Activated B cell treated with CpG ODN at 0.5 μM for 24 hours (primary cell): ENCODE measurements at places on chromosomes 7 and 10.

- H3K27me3 ChIP-seq: no peaks in the 10 kb centered on the region
- no peak overlapping the region for H3K4me3 ChIP-seq
- H3K36me3 ChIP-seq: no peaks in the 10 kb centered on the region
- no peaks in the 10 kb centered on the region for H3K4me1 ChIP-seq
- no peak overlapping the region for H3K27ac ChIP-seq
- DNase-seq: no peak
Observed at GRCh38 chr7:55043691-55044370, 25.0 kb downstream of the EGFR start.

DNA sequence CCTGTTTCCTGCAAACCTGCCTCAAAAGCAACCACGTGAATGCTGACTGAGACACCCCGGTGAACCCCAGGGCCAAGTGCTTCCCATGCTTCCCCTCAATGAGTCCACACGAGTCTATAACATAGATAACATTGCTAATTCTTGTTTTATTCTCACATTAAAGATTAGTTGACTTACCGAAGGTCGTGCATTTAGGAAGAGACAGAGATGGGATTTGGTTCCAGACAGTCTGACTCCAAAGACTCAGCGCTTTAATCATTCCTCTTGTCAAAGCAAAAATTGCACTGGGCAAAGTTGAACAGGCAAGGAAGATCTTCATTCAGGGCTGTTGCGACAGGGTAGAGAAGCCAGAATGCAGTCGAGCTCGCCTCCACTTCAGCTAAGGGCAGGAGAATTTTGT lies 435.6 kb upstream of the C7orf33 start:
- H3K36me3 ChIP-seq: no peaks in the 10 kb centered on the region
- H3K27me3 ChIP-seq: peaks cover 1% of the 10 kb centered on the region
- H3K4me1 ChIP-seq: no peaks in the 10 kb centered on the region
- H3K4me3 ChIP-seq: no peak overlapping the region

GRCh38 chr10:32226624-32227023 lies 120.3 kb downstream of the EPC1 start:
- H3K36me3 ChIP-seq: no peaks in the 10 kb centered on the region
- DNase-seq: no peak
- H3K4me3 ChIP-seq: no peak overlapping the region
- no peak overlapping the region for H3K27ac ChIP-seq

DNA sequence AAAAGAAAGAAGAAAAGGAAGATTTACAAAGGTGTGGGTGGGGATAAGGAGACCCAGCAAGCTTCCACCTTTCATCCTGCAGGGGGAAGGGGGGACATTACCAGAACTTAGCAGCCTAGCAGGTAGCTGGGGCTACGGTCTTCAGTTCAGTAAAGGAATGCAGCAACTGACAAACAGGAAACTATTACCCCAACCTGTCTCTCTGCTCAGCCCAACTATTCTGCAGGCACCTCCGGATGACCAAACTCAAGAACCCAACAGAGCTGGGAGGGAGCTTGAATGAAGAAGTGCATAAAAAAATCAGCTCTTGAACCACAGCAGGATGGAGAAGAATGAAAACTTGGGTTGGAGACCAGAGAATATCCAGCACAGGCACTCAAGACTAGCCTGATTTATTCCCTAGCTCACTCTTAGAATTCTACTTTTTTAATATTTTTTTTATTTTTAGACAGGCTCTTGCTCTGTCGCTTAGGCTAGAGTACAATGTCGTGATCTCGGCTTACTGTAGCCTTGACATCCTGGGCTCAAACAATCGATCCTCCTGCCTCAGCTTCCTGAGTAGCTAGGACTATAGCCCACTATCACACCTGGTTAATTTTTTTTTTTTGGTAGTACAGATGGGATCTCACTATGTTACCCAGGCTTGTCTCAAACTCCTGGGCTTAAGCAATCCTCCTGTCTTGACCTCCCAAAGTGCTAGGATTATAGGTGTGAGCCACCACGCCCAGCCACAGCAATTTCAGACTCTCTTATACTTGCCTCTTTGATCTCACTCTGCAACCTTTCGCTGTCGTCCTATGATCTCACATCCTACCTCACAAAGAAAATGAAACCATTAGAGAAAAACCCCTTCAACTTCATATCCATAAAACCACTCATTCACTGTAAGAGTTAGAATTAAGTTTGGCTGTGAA lies 18.5 kb upstream of the C10orf67 start:
- peaks cover 33% of the 10 kb centered on the region for H3K4me1 ChIP-seq
- no peak for DNase-seq
- H3K27ac ChIP-seq: no peak overlapping the region
- H3K36me3 ChIP-seq: no peaks in the 10 kb centered on the region
- H3K4me3 ChIP-seq: peak overlapping the region; percentile 4
- peaks cover 28% of the 10 kb centered on the region for H3K27me3 ChIP-seq

- H3K27ac ChIP-seq: no peak overlapping the region
- H3K27me3 ChIP-seq: peaks cover 2% of the 10 kb centered on the region
- H3K4me1 ChIP-seq: peaks cover 11% of the 10 kb centered on the region
- peaks cover 14% of the 10 kb centered on the region for H3K36me3 ChIP-seq
Observed at GRCh38 chr10:93703066-93703465, 674 bp upstream of the FRA10AC1 start.

GRCh38 chr7:77223261-77223660 lies 23.6 kb upstream of the FGL2 start:
- H3K4me1 ChIP-seq: no peaks in the 10 kb centered on the region
- H3K27me3 ChIP-seq: no peaks in the 10 kb centered on the region
- no peak overlapping the region for H3K4me3 ChIP-seq
- H3K27ac ChIP-seq: no peak overlapping the region

GRCh38 chr10:95260909-95261552 lies 29.8 kb downstream of the PDLIM1 start:
- no peak overlapping the region for H3K4me3 ChIP-seq
- DNase-seq: no peak
- H3K27me3 ChIP-seq: no peaks in the 10 kb centered on the region
- peaks cover 78% of the 10 kb centered on the region for H3K36me3 ChIP-seq
- peaks cover 38% of the 10 kb centered on the region for H3K4me1 ChIP-seq
- H3K27ac ChIP-seq: peak overlapping the region; percentile 41

DNA sequence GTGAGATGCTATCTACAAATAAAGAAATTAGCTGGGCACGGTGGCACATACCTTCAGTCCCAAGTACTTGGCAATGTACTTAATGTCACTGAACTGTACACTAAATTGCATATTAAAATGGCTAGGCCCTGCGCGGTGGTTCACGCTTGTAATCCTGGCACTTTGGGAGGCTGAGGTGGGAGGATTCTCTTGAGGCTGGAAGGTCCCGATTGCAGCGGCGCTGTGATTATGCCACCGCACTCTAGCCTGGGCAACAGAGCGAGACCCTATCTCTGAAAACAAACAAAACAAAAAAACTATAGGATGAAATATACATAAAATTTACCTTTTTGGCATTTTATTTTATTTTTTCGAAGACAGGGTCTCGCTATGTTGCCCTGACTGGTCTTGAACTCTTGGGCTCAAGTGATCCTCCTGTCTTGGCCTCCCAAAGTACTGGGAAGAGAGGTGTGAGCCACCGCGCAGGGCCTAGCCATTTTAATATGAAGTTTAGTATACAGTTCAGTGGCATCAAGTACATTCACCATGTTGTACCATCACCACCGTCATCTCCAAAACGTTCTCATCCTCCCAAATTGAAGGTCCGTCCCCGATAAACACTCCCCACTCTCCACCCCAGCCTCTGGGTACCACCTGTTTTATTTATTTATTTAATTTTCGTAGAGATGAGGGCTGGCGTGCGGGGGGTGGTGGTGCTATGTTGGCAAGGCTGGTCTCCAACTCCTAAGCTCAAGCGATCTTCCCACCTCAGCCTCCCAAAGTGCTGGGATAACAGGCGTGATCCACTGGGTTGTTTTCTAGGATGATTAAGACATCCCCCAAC lies 1.3 kb upstream of the EIF3B start:
- no peaks in the 10 kb centered on the region for H3K27me3 ChIP-seq
- peaks cover 30% of the 10 kb centered on the region for H3K4me1 ChIP-seq
- peak overlapping the region; percentile 94 for H3K4me3 ChIP-seq

GRCh38 chr7:86947929-86948328 lies 111.5 kb downstream of the ELAPOR2 start:
- H3K27ac ChIP-seq: no peak overlapping the region
- H3K4me3 ChIP-seq: no peak overlapping the region
- no peak for DNase-seq

DNA sequence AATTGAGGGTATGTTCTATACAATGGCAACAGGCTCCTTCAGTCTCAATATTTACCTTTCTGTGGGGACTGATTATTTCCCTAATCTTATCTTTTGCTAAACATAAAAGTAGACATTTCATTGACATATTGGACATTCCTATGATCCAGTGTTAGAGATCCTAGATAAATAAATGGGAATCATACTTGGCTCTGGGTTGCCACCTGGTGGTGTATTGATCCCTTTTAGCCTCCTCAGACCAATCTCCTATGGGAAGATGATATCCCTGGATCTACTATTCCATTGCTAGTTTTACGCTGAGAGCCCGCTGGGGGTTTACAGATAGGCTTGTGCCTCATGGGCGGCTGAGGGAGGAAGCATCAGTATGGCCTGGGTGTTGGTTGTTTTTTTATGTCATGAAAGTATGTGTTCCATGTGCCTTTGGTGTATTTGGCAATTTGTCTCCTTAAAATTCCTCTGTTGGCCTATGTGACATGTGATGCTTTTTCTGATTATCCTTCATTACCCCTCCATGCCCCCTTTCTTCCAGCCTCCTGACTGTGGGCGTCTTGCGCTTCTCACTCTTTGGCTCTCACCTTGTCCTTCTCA lies 18.8 kb downstream of the CELF2 start:
- no peak overlapping the region for H3K27ac ChIP-seq
- peaks cover 17% of the 10 kb centered on the region for H3K27me3 ChIP-seq
- no peaks in the 10 kb centered on the region for H3K4me1 ChIP-seq
- H3K4me3 ChIP-seq: no peak overlapping the region

DNA sequence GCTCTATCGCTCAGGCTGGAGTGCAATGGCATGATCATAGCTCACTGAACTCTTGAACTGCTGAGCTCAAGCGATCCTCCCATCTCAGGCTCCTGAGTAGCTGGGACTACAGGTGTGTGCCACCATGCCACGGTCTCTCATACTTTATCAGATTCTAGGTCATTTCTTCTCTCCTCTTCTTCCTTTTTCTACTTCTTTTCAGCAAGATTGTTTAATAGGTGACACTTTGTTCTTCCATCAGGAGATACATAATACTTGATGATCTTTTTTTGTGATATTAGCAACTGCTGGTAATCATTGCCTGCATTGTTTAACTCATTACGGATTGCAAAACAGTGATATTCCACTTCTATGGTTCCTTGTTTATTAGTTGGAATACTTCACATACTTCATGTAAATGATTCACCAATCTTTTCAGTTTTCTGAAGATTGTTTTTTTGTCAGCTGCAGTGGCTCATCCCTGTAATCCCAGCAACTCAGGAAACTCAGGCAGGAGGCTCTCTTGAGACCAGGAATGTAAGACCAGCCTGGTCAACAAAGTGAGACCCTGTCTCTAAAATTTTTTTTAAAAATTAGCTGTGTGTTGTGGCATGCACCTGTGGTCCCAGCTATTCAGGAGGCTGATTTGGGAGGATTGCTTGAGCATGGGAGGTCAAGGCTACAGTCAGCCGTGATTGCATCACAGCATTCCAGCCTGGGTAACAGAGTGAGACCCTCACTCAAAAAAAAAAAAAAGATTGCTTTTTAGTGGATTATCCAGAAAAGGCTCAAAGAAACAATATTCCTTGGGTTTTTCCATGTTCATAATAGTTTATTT lies 36.2 kb upstream of the CHST3 start:
- peaks cover under 1% of the 10 kb centered on the region for H3K27me3 ChIP-seq
- H3K4me3 ChIP-seq: no peak overlapping the region
- H3K27ac ChIP-seq: no peak overlapping the region
- no peaks in the 10 kb centered on the region for H3K36me3 ChIP-seq
- DNase-seq: no peak
- H3K4me1 ChIP-seq: no peaks in the 10 kb centered on the region

GRCh38 chr7:40899636-40900507 lies 765.1 kb downstream of the SUGCT start:
- no peak for DNase-seq
- no peaks in the 10 kb centered on the region for H3K27me3 ChIP-seq
- H3K36me3 ChIP-seq: no peaks in the 10 kb centered on the region
- no peak overlapping the region for H3K27ac ChIP-seq
- no peaks in the 10 kb centered on the region for H3K4me1 ChIP-seq

- no peak for DNase-seq
- H3K27ac ChIP-seq: no peak overlapping the region
- H3K4me3 ChIP-seq: no peak overlapping the region
- H3K27me3 ChIP-seq: peaks cover 13% of the 10 kb centered on the region
- H3K4me1 ChIP-seq: no peaks in the 10 kb centered on the region
- no peaks in the 10 kb centered on the region for H3K36me3 ChIP-seq
Observed at GRCh38 chr10:123901621-123902020, 10.0 kb upstream of the CPXM2 start.

GRCh38 chr10:113752553-113752952 lies 1.1 kb downstream of the PLEKHS1 start:
- DNase-seq: no peak
- no peaks in the 10 kb centered on the region for H3K4me1 ChIP-seq
- H3K4me3 ChIP-seq: no peak overlapping the region
- H3K27ac ChIP-seq: no peak overlapping the region
- no peaks in the 10 kb centered on the region for H3K36me3 ChIP-seq

DNA sequence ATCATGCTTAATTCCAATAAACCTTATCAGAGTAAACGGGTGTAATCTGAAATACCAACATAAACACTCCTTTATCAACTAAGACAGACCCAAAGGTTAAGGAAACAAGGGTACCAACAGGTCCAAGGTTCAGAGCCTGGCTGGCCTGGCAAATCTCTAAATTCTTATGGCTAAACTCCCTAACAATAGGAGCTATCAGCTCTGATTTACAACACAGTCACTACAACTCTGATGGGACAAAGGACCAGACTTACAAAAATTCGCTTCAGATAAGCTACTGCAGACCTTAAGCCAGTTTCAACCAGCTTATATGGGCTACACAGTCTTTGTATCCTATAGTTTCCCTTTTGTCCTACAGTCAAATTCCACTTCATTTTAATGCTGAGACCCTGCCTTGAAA lies 381.9 kb downstream of the ZWINT start:
- DNase-seq: no peak
- H3K4me3 ChIP-seq: no peak overlapping the region
- H3K27me3 ChIP-seq: no peaks in the 10 kb centered on the region
- H3K4me1 ChIP-seq: no peaks in the 10 kb centered on the region
- no peak overlapping the region for H3K27ac ChIP-seq

- no peak for DNase-seq
- H3K27ac ChIP-seq: no peak overlapping the region
- no peaks in the 10 kb centered on the region for H3K36me3 ChIP-seq
- no peak overlapping the region for H3K4me3 ChIP-seq
Observed at GRCh38 chr10:62437696-62438095, 63.5 kb downstream of the ZNF365 start.
